ENCODE measurements at places on chromosomes 12 and 14.

DNA sequence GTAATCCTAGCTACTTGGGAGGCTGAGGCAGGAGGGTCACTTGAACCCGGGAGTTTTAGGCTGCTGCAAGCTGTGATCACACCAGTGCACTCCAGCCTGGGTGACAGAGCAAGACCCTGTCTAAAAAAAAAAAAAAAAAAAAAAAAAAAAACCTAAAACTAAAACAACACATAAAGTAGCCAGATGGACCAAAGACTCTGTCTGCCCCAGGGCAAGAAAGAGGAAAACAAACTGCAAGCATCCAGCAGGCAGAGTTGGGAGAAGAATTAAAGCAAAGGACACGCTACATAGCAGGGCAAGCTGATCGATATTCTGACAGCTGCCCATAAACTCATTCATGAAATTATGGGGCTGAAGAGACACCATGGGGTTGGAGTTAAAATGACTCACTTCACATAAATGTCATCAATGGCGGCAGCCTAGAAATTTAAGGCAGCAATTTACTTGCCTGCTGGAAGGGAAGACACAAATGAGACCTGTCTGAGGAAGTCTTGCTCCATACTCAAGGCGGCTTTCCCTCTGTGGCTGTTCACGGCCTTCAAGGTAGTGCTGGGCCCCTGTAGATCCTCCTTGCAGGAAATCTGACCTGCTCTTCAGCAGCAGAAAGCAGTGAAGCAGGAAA lies 259.1 kb upstream of the FKBP4 start:
- no peak for DNase-seq

- no peak for DNase-seq
Observed at GRCh38 chr14:106044515-106044914, 518.1 kb downstream of the TMEM121 start.

DNA sequence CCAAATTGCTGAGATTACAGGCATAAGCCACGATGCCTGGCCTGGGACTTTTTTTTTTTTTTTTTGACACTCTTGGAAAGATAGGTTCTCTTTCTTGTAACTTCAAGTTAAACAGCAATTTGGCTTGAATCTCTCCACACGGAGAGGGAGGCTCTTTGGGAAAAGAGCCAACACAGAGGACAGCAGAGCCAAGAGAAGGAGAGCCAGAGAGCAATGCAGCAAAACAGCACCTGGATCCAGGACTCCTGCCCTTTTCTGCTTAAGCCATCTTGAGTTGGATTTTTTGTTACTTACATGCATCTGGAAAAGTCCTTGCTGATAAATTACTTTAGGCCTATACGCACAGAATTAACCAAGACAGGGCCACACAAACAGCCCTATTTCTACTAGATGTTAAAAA lies 176.8 kb downstream of the APAF1 start:
- DNase-seq, result no peak

DNA sequence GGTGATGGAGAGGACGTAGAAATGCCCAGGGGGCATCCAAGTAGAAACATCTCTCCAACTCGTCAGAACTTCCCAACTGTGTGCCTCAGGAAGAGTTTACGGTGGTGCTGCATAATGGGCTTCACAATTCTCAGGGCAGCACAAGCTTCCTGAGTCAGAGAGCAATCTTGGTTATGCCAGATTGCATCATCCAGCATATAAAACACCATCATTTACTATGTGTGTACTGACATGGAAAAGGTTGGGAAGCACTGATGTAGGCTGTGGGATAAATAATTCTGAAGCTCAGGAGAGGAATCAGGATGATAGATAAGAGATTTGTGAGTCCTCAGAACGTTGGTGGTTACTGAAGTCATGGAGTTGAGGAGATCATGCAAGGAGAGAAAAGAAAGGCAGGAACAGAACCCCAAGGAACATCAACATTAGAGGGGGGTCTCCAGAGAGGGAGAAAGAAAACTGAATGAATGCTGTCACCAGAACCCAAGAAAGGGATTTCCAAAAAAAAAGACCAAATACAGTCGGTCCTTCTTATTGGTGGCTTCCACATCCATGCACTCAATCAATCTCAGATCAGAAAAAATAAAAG lies 4.7 kb upstream of the NCKAP5L start:
- DNase-seq, result no peak

GRCh38 chr14:93970585-93970964 lies 5.8 kb downstream of the ASB2 start:
- DNase-seq, result no peak

DNA sequence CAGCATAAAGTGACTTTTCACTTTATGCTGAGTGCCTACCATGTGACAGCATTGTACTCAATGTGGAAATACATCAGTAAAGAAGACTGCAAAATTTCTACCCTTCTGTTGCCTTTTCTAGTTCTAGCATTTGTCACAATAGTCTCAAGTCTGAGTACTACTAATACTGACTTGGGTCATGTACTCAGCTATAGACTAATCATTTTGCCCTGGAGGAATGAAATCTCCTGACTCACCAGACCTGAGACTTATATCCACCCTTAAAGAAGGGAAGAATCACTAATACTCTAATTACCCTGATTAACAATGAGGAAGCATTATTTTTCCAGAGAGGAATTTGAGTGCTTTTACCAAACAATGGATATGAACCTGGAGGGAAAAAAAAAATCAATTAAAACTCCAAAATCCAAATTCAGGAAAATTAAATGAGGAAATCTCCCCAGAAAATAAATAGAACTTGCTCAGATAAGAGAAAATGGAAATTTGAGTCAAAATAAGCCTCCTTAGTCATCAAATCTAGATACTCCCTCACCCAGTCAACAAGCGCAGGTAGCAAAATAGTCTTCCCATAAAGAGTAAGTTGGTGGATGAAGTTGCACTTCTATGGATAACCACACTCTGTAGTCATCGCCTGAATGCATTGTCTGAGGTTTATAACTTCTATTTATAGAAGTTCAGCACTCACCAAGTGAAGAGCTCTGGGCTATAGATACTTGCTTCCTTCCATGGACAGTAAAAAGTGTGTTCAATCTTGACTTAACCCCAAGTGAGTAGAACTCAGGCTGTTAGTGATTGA lies 386.6 kb downstream of the SYT1 start:
- DNase-seq, result no peak

DNA sequence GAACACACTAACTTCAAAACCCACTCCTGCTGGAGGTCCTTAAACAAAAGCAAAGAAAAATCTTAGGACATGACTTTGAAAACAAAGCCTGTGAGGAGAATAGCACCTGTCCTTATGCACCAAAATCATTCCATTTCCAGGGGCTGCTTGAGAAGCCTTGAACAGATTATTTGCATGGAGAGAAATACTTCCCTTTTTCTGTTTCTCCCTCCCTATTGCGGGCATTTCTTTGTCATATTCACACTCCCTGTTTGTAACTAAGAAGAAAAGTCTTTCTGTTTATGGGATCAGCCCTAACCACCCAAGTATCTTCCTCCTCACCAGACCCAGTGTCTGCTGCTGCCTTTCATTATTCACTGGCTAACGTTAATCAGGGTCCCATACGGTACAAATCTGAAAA lies 218.8 kb downstream of the DPF3 start:
- DNase-seq, result no peak

- no peak for DNase-seq
Observed at GRCh38 chr12:2099595-2099994, 46.8 kb downstream of the CACNA1C start.

DNA sequence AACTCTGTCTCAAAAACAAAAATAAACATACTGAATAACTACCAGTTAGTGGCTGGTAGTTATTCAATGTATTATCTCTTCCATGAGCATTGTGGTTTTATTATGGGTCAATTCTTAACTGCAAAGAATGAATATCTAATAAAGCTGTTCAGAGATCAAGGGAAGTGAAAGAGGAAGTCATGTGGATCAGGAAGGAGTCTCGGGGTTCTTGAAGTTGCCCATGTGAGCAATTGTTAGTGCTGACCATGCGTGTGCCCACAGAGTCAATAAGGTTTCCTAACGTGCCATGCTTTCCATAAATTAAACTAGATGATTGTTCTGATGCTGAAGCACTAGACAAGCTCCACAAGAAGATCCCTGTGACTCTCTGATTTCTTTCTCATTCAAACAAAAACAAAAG lies 136.5 kb upstream of the CPSF6 start:
- DNase-seq, result no peak

DNA sequence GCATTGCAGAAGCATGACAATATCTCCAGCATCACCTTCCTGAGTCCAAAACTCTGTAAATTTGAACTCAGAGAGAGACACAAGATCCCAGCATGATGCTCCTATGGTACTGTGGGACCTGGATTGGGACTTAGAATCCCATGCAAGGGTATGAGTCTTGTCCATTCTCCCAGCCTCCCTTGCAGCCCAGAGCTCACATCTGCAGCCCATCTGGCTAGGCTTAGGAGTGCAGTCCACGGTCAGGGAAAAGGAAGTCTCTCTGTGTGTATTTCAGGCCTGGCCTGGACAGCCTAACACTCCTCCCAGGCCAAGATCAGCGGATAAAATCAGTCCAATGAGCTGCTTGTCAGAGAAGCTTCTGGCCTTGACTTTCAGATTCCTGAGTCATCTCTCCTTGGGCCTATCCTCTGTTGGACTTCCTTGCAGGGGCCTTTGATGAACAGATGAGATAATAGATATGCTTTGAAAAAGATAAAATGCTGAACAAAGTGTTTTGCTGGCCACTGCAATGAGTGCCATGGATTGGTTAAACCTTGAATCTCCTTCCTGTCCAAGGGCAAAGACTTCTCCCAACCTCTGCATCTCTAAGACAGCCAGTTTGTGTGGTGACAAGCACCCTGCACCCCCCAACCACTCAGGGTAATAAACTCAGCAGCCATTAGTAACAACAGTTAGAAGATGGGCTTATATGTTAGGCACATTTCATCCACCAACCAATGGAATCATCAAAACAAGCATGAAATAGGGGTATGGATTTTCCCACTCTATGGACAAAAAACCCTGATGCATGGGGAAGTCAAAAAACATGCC lies 412.8 kb upstream of the TBX3 start:
- no peak for DNase-seq

DNA sequence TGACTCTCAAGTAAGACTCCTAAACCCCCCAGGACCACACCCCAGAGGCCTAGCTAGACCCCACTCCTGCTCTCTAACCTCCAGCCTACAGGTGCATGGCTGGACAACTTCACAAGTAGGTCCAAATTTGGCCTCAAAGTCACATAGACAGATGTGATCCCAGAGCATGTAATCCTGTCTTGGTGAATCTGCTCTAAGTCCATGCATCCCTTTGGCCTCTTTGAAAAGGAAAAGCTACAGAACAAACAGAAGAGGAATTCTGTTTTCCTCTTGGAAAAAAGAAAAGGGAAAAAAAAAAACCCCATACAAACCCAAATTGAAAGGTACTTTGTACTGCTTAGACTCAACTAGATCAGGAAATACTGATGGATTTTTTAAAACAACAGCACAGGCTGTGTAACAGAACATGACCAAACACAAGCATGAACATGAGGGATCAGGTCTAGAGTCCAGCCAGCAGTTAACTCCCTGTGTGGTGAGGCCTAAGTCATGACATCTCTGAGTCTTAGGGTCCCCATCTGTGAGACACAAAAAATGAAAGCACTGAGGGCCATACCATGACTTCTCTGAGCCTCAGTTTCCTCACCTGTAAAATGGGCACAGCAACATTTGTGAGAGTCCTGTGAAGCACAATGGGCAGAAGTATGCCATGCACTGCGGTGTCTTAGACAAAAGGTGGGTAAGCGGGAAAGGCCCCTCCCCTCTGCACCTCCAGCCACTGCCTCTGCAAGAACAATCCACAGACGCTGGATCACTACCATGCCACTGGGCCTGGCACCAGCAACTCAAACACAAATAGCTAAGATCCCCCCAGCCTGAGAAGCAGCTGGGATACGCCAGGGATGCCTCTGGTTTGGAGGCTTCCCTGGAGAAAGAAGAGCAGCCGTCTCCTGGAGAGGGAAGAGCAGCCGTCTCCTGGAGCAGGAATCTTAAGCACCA lies 9.9 kb downstream of the PITPNM2 start:
- DNase-seq, result no peak

GRCh38 chr12:53211476-53212381 lies 4.7 kb upstream of the ITGB7 start:
- no peak for DNase-seq

GRCh38 chr12:96571101-96571862 lies 81.9 kb downstream of the CFAP54 start:
- no peak for DNase-seq

- no peak for DNase-seq
Observed at GRCh38 chr14:94074534-94074933, 6.5 kb downstream of the DDX24 start.

DNA sequence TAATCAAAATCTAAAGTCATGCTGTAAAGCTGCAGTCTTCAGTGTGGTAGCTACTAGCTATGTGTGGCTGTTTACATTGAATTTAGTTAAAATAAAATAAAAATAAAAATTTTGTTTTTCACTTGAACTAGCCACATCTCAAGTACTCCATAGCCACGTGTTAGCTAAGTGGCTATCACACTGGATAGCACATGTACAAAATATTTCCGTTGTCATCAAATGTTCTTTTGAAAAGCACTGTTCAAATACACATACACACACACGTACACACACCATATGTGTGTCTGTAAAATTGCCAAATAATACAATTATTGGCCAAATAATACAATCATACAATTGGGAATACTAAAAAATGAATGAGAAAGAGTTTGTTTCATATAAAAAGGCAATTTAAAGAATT lies 778.2 kb upstream of the FLRT2 start:
- no peak for DNase-seq

GRCh38 chr14:68713782-68714181 lies 79.1 kb downstream of the ZFP36L1 start:
- DNase-seq, result no peak

- no peak for DNase-seq
Observed at GRCh38 chr14:50344116-50344775, 32.1 kb downstream of the DMAC2L start.

- no peak for DNase-seq
Observed at GRCh38 chr14:48384821-48385220, 709.4 kb upstream of the MDGA2 start.

DNA sequence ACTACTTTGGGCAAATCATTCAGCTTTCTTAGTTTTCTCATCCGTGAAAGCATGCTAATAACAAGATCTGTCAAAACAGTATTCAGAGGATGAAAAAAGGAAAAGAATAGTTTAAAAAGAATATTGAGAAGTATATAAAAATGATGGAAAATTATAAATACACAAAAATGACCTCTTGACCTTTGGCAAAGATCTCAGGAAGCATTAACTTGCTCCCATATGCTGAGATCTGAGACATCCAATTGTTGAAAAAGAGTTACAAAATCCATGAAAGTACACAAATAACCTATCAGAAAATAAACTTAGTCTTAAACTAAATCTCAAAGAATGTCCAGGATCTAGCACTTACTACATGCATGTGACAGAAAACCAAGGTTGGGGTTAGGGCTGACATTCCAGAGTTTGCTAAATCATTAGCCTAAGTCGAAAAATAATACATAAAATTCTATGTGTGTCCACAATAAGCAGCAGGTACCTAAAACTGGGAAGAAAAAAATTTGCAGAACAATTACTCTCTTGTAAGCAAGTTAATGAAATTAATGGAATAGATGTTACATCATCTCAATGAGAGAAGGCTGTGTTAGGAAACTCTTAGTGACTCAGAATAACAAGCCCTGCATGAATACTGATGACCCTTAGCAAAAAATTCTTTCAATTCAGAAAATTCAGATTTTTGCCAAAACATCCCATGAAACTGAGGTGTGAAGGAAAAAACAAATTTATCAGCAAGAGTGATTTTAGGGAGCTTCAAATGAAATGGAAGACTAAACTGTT lies 3.4 kb downstream of the PAH start:
- no peak for DNase-seq

- DNase-seq, result no peak
Observed at GRCh38 chr12:89160716-89161123, 191.6 kb downstream of the DUSP6 start.

Measured in stimulated activated CD8-positive, alpha-beta memory T cell treated with anti-CD3 and anti-CD28 coated beads, Interleukin-7, amount 100 ng/mL, for 24 hours (primary cell).